ENCODE measurements at places on chromosomes 2 and 18.

DNA sequence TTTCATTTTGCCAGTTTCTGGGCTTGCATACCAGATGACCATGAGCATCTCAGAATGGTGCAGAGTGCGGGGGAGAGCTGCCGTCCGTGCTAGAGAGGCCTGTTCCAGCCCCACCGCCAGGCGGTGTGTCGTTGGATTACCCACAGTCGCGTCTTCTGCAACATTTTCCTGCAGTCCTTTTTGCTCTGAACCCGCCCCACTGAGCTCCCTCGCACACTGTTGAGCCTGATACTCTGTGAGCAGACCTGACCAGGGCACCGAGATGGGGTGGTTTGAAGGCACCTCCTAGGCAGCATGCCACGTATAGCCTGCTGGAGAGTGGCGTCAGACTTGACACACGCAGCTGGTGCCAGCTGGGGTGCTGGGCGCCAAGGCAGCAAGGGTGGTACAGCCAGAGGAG is 18.1 kb downstream of the PPP1R7 start:
- no peak for DNase-seq

GRCh38 chr2:202069170-202070067 is 3.6 kb upstream of the KIAA2012 start:
- no peak for DNase-seq

- no peak for DNase-seq
These were observed 31.5 kb upstream of the KLHL14 start for GRCh38 chr18:32804134-32804888.

DNA sequence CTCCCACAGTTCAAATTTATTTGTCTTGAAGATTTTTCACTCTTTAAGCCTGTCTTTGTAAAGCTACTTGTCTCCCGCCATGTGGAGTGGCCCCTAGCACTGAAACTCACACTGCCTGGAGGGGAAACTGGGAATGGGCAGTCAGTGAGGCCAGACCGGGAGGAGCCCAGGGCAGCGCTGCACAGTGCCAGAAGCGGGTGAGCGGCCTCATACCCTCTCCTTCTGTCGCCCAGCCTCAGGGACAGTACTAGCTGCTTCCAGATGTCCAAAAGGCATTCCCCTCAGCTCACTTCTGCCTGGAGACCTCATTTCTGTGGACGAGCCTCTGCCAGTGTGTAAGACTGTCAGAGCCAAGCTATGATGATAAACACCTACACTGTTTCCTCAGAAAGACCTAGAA is 79.9 kb downstream of the SEPTIN10 start:
- DNase-seq: no peak

DNA sequence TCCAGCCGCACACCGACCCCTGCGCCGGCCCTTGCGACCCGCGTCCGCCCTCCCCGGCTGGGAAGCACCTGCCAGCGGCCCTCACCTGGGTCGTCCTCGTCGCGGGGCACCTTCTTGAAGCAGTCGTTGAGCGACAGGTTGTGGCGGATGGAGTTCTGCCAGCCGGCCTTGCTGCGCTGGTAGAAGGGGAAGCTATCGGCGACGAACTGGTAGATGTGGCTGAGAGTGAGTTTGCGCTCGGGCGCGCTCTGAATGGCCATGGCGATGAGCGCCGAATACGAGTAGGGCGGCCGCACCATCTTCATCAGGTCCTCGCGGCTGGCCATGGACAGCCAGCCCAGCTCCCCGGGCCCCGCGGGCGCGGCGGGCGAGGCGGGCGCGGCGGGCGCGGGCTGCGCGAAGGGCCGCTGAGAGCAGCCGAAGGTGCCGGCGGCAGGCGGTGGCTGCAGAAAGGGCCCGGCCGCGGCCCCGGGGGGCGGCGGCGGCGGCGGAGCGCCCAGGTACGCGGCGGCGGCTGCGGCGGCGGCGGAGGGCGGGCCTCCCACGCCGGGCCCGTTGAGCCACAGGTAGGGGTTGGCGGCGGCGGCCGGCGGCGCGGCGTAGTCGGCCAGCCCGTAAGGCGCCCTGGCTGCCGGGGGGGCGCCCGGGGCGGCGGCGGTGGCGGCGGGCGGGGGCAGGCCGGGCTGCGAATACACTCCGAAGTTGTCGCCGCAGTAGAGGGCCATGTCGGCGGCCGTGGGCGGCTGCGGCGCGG is 505 bp downstream of the FOXI3 start:
- DNase-seq: no peak

DNA sequence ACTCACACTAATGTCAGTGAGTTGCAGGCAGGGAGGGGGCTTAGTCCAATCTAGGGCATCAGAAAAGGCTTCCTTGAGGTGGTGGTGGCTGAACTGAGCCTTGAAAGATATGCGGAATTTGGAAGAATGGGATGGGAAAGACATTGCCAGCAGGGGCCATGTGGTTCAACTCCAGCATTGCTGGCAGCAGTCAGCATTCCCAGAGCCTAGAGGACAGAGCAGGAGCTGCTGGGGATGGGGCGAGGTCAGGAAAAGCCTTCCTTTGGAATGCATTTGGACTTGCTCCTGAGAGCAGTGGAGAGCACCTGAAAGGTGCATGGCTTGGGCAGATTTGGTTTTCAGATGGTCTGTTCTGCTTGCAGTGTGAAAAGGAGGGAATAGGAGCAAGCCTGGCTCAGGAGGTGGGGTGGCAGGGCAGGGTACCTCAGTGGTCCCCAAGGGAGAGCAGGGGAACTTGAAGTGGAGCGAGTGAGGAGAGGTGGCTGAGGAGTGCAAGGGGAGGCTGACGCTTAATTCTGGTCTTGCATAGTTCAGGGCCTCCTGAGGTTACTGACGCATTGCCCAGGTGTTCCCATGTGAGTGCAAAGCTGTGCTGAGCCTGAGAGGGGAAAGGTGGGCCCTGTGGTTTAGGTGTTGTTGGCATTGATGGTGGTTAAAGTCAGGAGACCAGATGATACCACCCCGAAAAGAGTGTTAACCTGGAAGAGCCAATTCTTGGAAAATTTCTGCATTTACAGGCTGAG is 112.1 kb upstream of the MGAT5 start:
- no peak for DNase-seq

GRCh38 chr2:54397426-54397825 is 58.7 kb upstream of the SPTBN1 start:
- no peak for DNase-seq

DNA sequence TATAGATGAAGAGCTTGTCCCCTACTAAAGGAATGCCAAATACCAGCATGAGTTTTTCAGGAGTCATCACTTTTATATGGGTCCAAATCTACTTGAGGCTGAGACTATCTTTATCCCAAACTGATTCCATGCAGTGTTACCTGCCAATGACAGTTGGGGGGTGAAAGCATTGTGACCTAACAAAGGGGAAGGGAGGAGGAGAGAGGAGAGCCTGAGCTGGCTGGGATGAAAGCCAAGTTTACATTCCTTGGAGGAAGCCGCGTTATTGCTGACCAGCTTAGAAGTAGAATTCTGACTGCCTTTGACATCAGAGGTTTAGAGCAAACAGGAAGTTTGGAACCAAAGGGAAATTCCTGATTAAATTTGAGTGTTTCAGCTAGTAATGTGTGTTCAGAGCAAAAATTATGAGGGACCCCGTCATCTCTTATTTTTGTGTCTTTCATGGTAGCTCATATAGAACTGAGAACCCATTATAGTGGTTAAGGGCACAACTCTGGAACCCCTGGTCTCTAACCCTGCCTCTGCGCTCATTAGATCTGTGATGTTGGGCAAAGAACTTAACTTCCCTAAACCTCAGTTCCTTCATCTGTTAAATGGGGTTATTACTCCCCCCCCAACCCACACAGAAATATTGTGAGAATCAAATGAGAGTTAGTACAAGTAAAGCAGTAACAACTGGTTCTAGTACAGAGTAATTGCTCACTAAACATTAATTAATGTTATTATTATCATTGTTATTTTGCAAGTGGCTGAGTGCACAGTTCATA is 199.3 kb upstream of the EPAS1 start:
- DNase-seq: peak; percentile 100

DNA sequence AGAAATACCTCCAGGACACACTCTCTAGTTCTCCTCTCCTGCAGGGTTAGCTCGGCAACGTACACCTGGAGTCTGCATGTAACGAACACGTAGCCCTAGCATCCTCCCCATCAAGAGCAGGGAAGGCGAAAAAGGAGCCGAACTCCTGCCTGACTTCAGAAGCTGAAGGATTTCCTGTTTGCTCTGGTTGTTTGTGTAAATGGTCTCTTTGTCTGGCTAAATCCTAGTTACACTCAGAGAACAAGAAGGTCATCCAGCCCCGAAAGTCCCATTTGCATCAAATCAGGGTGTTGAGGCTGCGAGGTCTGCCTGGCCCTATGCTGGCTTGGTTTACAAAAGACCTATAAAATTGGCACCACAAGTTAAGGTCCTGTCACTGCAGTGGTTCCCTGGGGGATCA is 66.4 kb upstream of the POMC start:
- DNase-seq: no peak

DNA sequence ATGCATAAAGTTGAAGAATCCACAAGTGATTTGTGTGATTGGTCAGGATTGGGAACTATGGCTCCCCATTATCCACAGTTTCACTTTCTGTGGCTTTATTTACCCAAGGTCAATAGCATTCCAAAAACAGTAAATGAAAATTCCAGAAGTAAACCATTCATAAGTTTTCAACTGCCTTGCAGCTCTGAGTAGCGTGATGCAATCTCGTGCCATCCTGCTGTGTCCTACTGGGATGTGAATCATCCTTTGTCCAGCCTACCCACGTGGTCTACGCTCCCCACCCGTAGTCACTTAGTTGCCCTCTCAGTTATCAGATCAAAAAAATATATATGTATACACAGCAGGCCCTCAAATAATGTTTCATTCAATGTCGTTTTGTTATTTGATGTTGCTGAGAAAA is 89.0 kb upstream of the DLGAP1 start:
- DNase-seq: no peak

DNA sequence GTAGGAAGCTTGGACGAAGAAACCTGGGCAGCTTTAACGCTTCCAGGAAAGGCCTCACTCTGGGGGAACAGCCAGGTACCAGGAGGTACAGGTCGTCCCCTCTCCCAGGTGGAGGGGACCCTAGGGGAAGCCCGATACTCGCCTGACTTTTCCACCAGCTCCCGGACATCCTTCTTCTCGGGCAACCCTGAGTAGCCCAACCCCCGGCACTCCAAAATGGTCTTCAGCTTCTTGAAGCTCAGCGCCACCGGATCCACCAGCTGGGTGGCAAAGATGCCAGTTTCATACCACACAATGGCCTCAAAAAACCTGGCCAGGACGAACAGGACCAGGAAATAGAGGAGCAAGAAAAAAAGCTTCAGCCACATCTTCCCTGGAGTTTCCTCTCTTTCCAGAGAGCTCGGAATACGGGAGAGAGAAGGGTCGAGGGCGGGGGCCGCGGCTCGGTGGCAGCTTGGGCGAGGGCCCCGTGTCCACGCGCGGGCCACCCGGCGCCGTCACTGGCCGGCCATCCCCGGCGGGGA is 1.1 kb downstream of the RNF103 start:
- peak; percentile 19 for DNase-seq

- no peak for DNase-seq
These were observed 39.8 kb upstream of the CDKL4 start for GRCh38 chr2:39283561-39283960.

- peak; percentile 31 for DNase-seq
These were observed 68.2 kb downstream of the ZNF521 start for GRCh38 chr18:25283781-25284180.

GRCh38 chr2:119011162-119011909 is 69.3 kb downstream of the MARCO start:
- DNase-seq: peak; percentile 29

GRCh38 chr2:751474-751873 is 74.3 kb upstream of the TMEM18 start:
- no peak for DNase-seq

- DNase-seq: no peak
These were observed 323.2 kb downstream of the LRRTM1 start for GRCh38 chr2:79981316-79981715.

GRCh38 chr2:238152771-238153688 is 5.7 kb upstream of the ERFE start:
- no peak for DNase-seq

Data from fibroblast of the aortic adventitia (primary cell).